Adipocyte (in vitro differentiated cells): ENCODE measurements at places on chromosomes 12 and 14.

DNA sequence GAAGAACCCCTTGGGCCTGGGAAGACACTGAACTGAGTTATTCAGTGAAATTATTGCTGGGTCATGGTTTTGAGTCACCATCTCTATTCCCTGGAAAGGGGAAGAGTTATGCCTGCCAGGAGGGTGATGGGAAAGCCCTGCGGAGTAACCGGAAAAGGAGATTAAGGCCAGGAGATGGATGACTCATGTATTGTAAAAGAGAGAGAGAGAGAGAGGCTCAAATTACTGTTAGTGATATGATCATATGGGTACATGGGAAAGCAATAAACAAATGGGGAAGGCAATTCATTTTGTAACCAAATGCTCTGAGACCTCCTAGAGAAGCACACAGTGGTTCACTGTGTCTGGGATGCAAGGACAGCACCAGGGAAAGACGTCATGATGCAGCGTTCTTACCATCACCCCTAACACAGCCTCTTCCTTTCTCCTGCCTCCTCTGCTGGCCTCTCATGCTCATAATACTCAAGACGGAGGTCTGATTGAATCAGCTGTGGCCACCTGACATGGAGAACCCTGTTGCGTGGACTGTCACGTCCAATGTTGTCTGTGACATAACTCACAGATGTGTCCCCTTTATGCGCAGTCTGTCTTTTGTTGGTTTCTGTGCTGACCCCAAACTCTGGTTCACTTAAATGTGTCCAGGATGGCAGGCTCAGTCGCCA is 243.7 kb downstream of the TMEM132D start:
- peak; percentile 86 for DNase-seq

GRCh38 chr12:95481072-95481471 is 7.1 kb downstream of the METAP2 start:
- no peak for DNase-seq

DNA sequence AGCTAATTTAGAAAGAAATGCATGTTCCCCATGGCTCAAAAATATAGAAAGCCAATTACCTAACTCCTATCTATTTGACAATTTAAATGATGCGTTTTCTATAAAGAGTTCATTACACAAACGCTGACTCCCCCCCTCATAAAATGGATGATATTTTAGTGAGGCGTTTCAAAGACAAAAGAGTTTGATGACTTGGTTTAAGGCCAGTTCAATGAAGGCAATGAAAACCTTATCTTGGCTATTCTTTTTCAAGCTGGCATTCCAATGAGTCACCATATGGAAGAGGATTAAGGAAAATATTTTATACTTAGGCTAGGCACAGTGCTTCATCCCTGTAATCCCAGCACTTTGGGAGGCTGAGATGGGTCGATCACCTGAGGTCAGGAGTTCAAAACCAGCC is 62.7 kb downstream of the HMGA2 start:
- peak; percentile 23 for DNase-seq

DNA sequence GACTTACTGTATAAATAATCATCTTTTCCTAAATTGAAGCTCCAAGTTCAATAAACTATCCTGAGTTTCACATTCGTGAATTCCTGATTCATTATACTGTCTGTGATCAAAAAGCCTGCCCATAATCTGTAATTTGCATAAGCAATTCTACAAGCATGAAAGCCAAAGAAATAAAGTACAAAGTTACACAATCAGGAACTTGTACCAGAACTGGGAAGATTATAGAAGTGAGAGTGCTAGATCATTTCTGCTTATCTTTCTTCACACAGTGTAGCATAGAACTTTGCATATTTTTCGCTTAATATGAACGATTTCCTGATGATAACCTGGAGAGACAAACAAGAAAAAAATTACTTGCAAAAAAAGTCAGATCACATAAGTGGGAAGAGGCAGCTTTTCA is 308.2 kb downstream of the C12orf50 start:
- peak; percentile 15 for DNase-seq

GRCh38 chr12:62403031-62403430 is 63.6 kb upstream of the MON2 start:
- DNase-seq: no peak

- DNase-seq: no peak
Measured at GRCh38 chr12:75311369-75311768, 18.8 kb downstream of the CAPS2 start.

DNA sequence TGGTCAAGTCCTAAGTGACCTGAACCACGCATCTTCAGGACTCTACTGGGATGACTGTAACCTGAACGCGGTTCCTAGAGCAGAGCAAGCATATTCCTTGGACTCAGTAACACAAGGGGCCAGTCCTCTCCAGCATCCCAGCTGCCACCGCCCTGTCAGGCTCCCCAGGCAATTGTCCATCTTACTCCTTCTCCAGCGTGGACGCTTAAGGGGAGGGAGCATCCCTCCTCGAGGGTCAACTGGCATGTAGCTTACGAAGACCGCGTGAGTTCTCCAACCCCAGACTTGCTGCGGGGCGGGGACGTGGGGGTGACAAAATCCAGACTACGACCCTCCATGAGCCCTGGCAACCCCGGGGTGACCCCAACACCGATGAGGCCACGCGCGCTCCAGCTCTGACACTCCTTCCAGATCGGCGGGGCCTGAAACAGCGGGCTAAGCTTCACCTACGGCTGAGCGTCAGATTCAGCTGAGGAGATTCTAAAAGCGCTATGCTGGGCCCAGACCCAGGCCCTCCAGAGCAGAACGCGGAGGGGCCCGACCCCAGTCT is 846 bp upstream of the MTHFD1 start:
- DNase-seq: peak; percentile 46

DNA sequence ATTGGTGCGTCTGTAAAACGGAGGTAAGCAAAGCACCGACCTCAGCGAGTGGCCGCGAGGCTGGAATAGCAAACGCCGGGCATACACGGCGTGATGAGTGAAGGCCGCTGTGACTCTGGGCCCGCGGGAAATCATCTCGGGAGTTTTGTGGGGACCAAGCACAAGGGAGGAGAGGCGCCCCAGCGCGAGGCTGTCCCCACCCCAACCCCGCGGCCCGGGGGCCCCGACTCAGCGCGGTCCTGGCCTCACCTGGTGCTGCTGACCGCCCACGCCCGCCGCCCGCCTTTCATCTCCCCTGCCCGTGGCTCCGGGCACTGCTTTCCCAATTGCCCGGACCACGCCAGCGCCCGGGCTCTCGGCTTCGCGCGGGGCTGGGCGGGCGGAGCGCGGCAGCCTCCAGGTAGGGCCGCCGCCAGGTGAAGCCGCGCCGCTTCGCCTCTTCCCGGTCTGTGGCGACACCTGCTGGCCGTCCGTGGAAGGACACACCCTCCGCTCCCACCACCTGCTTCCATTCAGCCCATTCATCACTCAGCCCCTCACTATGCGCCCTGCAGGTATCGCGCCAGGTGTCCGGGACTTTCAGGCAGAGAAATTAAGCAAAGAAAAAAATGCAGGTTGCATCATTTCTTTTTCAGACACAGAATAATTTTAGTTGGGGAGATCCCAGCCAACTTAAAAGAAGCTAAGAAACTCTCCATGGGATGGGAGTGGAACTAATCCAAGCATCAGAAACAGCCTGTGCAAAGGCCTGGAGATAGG is 360.4 kb downstream of the MED13L start:
- peak; percentile 66 for DNase-seq

GRCh38 chr14:36086629-36087395 is 89.7 kb downstream of the PTCSC3 start:
- no peak for DNase-seq

- DNase-seq: no peak
Measured at GRCh38 chr12:84198294-84198946, 714.2 kb downstream of the SLC6A15 start.

DNA sequence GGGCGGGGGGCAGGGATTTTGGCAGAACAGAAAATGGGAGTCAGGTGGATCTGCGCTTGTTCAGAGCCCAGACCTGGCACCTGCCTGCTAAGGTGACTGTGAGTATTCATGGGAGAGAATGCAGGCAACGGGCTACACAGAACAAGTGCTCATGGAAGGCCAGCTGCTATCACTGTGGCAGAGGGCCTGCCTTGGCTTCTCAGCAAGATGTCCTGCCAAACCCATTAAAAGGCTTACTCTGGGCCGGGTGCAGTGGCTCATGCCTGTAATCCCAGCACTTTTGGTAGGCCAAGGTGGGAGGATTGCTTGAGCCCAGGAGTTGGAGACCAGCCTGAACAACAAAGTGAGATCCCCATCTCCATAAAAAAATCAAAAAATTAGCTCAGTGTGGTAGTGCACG is 21.0 kb downstream of the DIO3 start:
- no peak for DNase-seq

- DNase-seq: no peak
Measured at GRCh38 chr12:103944964-103945363, 14.8 kb downstream of the HSP90B1 start.

DNA sequence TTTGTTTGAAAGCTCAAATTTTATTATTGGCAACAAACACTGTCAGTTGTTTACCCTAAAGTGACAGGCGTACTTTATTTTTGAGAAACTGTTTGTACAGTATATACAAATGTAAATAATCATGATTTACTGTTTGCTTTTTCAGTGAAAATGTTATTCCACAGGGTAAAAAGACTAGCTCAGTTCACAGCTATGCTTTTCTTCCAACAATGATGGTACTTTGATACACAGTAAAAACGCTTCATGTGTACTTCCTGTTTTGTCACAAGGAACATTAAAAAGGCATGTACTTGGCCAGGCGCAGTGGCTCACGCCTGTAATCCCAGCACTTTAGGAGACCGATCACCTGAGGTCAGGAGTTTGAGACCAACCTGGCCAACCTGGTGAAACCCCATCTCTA is 53.7 kb downstream of the MON2 start:
- no peak for DNase-seq

DNA sequence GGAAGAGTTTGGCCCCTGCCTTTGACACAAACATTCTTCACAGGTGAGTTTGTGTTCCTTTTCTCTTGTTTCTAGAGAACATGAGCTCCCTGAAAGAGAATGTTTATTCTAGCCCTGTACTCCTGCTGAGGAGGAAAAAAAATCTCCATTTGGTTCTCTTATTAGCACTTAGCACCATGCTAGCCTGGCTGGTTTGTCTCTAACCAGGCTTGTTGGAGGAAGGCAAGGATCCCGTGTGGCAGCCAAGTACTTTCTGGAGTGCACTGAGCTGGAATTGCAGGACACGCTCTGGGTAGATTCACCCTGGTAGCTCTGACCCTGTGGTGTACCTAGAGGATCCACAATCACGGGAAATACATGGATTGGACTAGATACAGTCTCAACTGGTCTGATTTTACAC is 41.9 kb downstream of the KCNA1 start:
- DNase-seq: no peak

DNA sequence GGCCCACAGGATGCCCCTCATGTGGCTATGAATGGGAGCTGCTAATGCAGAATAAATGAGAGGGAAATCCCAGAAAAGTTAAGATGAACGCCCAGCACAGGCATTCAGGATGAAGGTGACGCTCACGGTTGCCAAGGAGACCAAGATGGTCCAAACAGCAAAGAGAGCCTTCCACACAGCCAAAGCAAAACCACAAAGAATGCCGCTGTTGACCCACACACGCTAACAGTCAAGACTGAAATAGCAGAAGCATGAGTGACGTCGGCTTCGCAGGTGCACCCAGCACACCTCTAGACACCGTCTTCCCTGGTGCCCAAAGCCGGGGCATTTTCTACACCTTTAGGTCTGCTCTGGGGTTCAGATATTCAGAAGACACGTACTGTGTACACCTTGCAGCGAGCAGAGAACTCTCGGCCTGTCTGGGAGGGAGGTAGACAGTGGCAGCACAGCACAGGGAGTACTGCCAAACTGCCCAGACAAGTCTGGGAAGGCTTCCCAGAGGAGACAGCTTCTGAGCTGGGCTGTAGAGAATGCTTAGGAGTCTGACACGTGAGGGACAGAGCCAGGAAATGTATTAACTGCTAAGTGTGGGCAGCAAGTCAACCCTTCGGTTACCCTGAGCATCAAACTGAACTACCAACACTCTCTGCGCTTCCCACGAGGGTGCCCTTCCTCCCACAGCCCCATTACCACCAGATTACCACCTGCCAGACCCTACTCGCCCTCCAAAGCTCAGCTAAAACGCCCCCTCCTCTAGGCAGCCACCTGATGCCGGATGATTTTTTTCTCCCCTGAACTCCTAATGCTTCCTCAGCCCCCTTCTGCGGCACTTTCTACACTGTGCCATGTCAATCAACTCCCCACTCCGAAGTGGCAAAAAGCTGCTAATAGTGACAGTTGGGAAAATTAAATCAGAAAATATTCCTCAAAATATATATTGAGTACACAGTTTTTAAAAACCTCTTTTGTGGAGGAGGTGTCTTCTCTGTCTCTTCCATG is 50.1 kb downstream of the CCDC88C start:
- no peak for DNase-seq

- no peak for DNase-seq
Measured at GRCh38 chr12:77435446-77436091, 370.2 kb upstream of the E2F7 start.
